Activated T-helper 1 cell treated with Interleukin-2 at 50 U/mL for 16 hours (primary cell): ENCODE measurements at places on chromosomes 4 and X.

DNA sequence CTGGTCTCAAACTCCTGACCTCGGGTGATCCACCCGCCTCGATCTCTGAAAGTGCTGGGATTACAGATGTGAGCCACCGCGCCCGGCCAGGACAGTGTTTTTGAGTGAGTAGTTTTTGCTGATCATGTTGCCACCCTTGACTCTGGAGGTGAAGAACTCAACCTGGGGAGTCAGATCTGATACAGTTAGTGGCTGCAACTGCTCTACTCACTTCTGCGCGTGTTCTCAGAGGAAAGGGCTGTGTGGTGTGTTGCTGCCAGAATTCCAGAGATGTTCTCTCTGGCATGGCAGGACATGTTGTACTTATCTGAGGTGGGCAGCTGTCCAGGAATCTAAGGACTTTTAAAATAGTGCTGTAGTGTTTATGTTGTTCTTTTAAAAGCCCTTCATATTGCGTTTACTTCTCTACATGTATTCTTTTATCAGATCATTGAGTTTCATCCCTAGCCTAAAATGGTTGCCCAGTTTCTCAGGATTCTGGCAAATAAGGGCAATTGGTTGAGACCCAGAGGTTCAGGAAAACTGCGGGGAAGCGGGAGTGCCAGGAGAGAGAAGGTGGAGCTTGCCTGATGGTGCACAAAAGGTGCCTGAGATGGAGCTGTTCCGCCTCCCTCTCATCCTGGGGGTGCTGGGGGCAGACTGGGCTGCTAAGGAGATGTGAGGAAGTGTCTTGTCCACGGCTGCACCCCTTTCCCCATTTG, 97.7 kb downstream of the ARHGAP10 start:
- no peak for DNase-seq

- DNase-seq = no peak
These were observed 10.0 kb downstream of the ETFDH start for GRCh38 chr4:158682066-158682465.

- DNase-seq = no peak
These were observed 98.0 kb downstream of the CLCN4 start for GRCh38 chrX:10254739-10255138.

- no peak for DNase-seq
These were observed 10.7 kb upstream of the YIPF7 start for GRCh38 chr4:44661940-44662622.

- DNase-seq = no peak
These were observed 36.5 kb downstream of the SH3RF1 start for GRCh38 chr4:169234137-169234855.

DNA sequence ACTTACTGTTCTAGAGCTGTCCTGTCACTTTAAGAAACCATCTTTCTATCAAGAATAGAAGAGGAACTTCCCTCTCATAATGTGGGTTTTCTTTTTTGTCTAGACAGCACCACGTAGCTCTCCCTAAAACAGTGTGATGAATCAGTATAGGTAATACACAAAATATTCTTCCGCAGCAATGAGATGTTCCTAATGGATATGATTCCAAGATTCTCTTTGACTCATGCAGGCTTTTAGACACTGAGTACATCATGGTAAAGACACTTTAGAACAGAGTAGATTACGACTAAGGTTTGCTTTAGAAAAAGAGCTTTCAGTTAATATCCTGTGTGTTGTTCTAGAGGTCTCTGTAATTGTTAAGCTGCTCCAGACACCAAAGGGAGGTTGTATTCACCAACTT, 69.8 kb downstream of the PTTG2 start:
- no peak for DNase-seq

DNA sequence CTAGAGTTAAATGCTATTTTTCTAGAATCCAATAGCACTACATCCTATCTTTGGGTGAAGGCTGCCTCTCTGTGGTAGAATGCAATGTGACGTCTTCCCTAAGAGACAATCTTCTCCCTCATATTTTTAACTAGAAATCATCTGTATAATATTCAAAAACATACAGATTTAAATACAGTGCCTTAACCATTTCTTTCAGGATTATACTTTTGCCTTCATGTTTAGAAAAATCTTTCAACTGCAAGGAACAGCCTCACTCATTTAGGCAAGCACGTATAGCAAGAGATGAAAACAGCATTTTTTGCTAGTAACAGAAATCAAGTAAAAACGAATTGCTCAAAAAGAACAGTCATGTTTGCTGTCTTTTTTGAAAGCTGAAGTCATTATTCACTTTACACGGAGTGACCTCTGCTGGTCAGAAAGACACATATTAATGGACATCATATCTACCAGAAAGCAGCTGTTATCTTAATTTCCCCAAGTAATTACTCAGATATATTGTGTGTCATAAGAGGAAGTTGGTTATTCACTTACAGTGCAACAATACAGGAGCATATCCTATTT, 422.3 kb downstream of the STPG2 start:
- no peak for DNase-seq

DNA sequence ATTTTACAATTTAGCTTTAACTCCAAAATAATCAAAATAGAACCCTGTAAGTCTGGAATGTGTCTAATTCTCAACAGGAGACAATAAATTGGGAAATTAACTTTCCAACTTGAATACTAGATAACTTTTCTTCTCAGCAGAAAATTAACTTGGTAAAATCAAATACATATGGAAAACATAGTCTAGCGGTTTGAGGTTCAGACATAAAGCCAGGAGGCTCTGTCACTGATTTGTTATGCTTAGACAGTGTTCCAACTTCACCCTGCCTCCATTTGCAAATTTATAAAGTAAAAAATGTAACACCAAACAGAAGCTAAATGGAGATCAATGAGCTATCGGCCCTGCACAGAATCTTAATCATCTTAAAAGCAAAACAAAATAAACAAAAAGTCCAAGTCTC, 46.3 kb downstream of the TBCK start:
- DNase-seq = no peak

DNA sequence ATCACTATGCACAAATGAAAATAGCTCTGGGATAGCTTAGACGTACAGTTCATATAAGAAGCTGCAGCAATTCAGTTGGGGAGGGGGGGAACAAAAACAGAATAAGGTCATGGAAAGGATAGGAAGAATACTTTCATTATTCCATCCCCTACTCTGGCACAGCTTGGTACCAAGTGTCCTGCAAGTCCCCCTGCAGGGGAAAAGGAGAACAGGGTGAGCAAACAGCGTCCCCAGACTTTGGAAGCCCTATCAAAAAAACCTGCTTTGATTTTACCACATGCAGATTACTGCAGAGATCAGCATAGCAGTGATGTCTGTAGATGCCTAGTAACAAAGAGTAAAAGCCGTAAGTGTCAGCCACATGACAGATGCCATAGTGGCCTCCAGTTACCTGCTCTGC, 209.4 kb upstream of the NEIL3 start:
- DNase-seq = no peak

- no peak for DNase-seq
These were observed 198.0 kb upstream of the MAMLD1 start for GRCh38 chrX:150164971-150165600.

GRCh38 chr4:16694173-16694883, 204.1 kb downstream of the LDB2 start:
- DNase-seq = no peak

DNA sequence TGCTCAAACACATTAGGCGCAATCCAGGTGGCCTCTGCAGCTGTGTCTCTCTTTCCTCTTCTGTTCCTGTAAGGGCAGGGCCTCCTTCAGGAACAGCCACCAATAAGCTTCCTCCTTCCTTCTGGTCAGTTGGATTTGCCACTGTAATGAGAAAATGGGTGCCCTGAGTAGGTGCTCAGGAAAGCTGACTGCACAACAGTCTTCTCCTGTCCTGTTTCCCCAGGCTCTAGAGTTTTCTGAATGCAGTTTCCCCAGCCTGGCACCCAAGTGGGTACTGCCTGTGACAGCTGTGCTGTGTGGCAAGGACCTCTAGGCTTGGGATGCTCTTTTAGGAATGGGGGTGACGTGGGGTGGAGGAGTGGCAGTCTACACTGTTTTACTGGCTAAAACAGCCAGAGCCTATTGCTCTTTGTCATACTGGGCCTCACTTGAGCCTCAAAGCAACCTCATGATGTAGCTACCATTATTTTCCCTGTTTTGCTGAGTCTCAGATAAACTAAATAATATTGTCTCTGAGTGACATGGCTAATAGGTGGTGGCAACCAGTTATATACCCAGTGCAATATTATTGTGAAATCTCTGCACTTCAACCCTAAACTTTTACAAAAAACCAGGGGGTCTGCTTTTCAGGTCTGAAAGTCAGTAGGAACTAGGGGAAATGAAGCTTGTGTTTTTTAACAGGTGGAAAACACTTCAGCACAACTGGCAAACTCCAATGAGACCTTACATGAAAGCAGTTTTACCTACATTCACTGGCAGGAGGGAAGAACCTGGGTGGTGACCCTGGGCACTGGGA, 1.2 kb downstream of the CXCL2 start:
- no peak for DNase-seq

DNA sequence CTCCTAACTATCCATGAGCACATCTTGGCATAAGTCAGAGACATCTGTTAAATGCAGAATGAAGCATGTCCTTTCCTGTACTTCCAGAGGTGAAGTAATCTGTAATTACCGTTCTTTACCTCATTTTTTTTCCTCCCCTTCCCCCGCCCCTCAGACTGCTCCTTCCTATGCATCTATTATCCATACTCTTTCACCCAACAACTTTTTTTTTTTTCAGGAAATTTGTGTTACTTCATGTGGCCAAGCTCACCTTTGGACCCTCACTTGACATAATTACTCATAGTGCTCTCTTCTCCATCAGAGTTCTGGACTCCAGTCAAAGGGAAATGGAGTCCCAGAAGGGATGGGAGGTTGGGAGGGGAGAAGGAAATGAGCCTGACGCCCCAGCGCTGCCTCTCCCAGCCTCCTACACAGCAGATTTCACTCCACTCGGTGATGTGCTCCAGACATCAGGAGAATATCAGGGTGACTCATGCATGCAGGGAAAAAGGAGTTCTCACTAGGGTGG, 568.8 kb downstream of the STIM2 start:
- DNase-seq = no peak

DNA sequence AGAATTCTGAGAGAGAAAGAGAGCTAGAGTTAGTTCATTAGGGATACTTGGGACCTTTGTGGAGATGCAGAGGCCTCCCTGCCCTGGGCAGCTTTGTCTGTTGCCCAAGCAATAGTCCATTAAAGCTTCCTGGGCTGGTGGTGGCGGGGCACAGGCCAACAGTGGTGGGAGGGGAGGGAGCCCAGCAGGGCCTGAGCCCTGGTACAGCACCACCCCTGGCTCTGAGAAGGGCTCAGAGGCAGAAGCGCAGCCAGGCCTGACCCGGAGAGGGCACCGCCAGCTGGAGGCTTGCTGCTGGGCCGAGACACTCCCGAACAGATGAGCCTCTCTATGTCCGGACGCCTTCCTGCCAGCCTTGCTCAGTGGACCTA, 65.3 kb downstream of the EFNB1 start:
- DNase-seq = no peak

DNA sequence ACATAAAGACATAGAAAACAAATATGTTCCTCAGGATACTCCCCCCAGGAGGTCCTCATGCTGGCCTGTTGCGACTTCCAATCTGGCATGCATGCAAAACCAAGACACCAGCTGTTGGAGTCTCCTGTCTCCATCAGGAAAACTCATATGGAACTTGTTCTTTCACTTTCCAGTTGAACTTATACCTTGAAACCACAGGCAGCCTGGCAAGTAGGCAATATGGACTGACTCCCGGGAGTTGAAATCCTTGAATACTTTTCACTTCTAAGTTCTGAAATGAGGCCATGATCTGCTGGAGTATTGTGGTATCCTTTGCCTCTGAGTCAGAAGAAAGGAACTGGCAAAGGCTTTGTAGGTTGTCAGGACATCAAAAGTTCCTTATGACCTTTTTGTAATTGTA, 444.2 kb downstream of the IDS start:
- no peak for DNase-seq

DNA sequence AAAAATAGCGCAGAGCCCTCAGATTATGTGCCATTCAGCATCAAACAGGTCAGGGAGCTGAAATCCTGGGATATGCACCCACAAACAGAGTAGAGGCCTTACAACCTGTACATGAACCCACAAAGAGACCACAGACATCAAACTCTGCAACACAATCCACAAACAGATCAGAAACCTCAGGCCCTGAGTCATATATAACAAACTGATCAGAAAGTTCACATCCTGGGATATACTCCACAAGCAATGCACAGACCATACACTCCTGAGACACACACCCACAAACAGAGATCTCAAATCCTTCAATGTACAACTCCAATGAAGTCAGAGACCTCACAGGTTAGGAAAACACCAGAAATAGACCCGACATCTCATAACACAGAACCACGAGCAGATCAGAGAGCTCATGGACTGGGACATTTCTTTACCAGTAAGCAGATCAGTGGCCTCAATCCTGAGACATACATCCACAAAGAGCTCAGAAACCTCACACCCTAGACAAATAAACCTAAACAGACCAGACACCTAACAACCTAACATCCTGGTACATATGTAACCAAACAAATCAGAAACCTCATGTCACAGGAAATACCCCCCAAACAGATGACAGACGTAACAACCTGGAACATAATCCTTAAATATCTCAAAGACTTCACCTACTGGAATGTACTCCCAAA, 24.2 kb downstream of the SUV39H1 start:
- DNase-seq = no peak

DNA sequence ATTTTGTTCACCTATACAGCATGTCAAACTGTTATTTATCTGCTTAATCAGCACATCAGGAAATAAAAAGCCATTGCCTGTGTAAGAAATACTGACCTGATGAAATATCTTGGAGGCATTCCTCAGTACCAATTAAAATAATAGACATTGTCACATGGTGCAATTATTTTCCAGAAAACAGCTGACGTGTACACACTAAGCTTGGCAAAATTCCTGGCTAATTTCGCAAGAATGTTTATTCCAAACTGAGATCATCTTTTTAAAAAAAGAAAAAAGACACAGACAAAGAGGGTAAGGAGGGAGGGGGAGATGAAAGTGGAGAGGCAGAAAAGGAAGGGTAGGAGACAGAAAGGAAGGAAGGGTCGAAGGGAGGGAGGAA, 61.9 kb upstream of the NFKB1 start:
- DNase-seq = no peak

GRCh38 chrX:25156323-25156722, 140.6 kb upstream of the ARX start:
- DNase-seq = no peak

GRCh38 chrX:96837808-96838207, 45.9 kb upstream of the RPA4 start:
- no peak for DNase-seq

DNA sequence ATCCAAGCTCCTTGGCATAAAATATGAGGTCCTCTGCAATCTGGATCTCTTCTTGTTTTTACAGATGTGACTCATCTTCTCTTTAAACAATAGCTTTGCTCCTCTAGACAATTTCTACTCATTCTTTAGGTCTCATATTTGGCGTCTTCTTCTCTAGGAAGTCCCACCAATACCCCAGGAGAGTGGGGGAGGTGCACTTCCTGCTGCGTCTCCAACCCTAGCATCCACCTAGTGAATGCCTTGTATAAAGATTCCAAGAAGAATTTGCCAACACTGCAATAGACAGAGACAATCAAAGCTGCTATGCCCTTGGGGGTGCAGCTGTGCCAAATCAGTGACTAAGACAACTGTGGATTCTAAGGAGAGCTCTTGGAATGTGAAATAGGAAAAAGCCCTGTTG, 45.7 kb upstream of the SLC10A7 start:
- no peak for DNase-seq

GRCh38 chrX:37077646-37078433, 69.7 kb downstream of the FAM47C start:
- no peak for DNase-seq
